ENCODE measurements at places on chromosomes 12 and 14.

DNA sequence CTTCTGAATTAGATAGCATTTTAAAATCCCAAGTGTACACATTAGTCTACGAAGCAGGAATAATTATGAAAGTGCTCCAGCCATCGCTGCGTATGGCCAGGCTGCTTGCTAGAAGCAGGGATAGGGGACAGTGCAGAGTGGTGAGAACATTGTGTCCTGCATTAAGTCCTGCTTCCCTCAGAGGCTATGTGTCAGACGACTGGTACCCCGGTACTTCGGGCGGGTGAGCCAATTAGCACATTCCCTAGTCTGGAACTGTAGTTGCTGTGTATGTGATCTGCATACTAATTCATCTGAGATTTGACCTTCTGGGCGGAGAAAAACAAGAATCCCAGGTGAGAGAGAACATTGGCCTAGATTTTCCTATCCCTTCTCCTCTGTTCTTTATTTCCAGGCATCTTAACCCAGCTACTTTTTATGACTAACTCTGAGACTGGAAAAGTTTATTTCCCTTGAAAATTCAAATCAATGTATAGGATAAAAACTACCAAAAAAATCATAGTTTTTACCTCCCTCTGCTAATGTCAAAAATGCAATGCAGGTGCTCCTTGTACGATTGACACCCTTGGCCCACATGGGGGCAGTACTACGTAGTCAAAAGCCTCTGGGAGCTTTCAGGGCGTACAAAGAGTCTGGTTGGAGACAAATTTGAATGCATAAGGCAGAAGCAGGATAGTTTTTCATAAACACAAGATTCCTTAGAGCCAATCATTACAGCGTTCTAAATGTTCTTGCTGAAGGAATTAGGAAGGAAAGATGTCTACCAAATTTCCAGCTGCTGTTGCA lies 764.3 kb downstream of the NOVA1 start:
- DNase-seq, result peak; percentile 8

- peak; percentile 30 for DNase-seq
These were observed 11.0 kb downstream of the PDE1B start for GRCh38 chr12:54560374-54560858.

GRCh38 chr14:95516554-95517181 lies at the start of gene SYNE3:
Gene SYNE3, minus strand, starts transcription at chr14:95516650. Its CDS starts 40,829 bp downstream, at chr14:95475821.
- DNase-seq, result no peak

DNA sequence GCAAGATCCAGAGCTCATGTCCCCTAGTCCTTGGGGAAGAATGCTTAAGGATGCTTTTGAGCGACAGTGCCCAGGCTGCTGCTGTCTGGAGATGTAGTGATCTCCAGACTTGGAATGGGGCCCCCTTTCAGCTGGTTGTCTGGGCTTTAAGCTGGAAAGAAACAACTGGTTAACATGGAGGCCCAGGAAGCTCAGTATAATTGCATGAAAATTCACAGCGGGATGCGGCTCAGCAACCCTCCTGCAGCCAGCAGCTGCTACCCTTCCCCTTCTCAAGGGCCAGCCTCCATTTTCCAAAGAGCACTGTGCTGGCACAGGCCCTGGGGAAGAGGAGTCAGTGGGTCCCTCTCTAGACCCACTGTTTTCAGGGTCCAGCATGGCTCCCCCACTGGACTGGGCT lies 26.3 kb downstream of the RAB35 start:
- DNase-seq, result no peak

GRCh38 chr14:100610511-100611217 lies 23.4 kb upstream of the BEGAIN start:
- no peak for DNase-seq

GRCh38 chr14:22981876-22982476 lies 375 bp downstream of the AJUBA start:
- no peak for DNase-seq

DNA sequence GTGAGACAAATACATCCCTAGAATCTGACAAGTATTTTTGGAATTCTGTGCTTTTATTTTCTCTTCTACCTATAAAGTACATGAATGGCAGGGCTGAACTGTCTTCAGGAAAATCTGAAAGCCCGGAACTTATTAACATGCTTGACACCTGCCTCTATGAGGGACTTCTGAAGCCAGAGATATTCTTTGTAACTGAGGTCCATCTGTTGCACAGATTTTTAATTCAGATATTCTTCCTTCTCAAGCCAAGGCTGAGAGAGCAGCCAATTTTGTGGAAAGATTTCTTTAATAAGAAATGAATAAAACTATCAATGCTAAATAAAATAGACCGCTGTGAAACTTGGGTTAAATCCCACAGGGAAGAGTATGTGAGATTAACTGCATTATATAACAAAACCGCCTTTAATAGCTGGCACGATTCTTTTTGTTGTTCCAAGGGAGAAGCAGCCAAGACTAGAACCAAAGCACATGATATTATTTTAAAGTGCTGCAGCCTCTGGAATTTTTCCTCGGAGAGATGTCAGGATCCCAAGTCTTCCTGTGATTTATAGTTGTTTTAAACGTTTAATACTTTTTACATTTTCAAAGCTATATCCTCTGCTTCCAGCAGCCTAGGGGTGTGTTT lies 148.9 kb downstream of the CRADD start:
- no peak for DNase-seq

GRCh38 chr12:106446419-106447092 lies 89.0 kb downstream of the POLR3B start:
- no peak for DNase-seq

GRCh38 chr12:28443337-28443736 lies 253.1 kb downstream of the CCDC91 start:
- no peak for DNase-seq

GRCh38 chr12:77343291-77343690 lies 277.9 kb upstream of the E2F7 start:
- DNase-seq, result no peak

- peak; percentile 35 for DNase-seq
These were observed 50.9 kb downstream of the TRAF3 start for GRCh38 chr14:102828151-102828550.

DNA sequence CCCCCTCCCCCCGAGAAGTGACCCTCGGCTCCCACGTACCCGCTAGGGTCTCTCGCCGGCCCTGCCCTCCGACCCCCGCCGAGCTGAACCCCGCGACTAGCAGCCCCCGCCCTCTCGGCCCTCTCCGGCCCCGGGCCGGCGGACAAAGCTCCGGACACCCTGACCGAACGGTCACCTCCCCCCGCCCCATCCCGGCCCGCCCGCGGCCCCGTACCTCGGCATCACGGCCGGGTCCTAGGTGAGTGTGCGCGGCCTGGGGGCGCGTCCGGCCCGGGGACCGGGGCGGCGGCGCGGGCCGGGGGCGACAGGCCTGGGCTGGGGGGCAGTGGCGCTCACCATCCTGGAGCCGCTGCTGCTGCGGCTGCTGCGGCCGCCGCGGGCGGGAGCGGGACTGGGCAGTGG lies at the start of gene FIGNL2:
Gene FIGNL2 (minus strand): TSS at position 393 of the 402 bp plus-strand sequence. CDS start 26,305 bp downstream, outside the sequence.
- no peak for DNase-seq

DNA sequence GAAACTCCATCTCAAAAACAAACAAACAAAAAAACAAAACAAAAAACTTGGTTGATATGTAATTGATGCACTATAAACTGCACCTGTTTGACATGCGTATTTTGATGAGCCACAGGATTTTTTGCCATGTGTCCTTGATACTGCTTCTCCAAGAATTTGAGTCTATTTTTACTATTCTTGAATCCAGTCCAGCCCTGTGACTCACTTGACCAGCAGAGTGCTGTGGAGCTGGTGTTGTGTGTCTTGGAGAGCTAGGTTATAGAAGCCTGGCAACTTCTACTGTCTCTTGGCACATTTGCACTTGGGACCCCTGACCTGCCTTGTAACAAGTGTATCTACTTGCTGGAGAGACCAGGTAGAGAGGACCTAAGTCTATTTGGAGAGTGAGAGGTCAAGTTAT lies 52.0 kb downstream of the KLRG1 start:
- DNase-seq, result no peak

DNA sequence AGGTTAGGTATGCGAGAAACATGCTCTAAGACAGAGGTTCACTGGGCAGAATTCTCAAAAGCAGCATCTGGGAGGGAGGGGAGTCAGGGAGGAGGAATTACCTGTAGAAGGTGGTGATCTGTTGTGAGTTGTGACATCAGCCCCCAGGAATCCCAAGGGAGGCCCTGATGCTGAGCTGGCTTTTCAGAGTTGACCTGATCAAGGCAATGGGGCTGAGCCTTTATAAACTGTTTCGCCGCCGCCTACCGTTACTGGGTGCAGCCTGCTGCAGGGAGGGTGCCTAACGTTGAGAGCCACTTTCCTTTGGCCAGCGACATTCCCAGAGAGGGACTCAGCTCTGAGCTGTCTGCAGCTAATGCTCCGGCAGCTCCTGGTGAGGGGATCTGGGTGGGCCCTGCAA lies 257.9 kb upstream of the TMEM132C start:
- DNase-seq, result no peak

DNA sequence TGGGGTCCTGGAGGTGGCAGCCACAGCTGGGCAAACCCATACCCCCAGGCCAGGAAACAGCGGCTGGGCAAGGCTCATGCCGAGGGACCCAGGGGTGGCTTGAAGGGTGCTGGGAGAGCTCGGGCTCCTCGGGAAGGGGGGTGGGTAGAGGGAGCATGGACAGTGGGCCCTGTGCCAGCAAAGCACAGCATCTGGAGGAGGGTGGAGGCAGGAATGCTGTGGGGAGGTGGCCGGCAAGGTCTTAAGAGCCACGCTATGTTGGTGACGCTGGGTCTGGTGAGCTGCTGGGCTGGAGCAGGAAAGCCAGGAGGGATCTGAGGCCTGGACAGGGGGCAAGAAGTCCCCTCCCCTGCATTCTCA lies 48.2 kb upstream of the DLK1 start:
- DNase-seq, result no peak

- DNase-seq, result no peak
These were observed 25.5 kb upstream of the TXNRD1 start for GRCh38 chr12:104189915-104190555.
